Activated CD4-positive, alpha-beta T cell treated with anti-CD3 and anti-CD28 coated beads for 36 hours (primary cell): ENCODE measurements at places on chromosomes 7 and 10. TPM values are rescaled to one million over a fixed set of nuclear protein-coding genes. Genes with fewer than 3 reads are reported as not detected.

GRCh38 chr7:147363101-147363500, 1227.5 kb upstream of the C7orf33 start:
- H3K27me3 ChIP-seq = no peaks in the 10 kb centered on the region
- no peaks in the 10 kb centered on the region for H3K36me3 ChIP-seq
- no peak overlapping the region for H3K27ac ChIP-seq
- H3K4me3 ChIP-seq = no peak overlapping the region

GRCh38 chr10:91162495-91163268, 57.8 kb upstream of the PCGF5 start:
- peaks cover 33% of the 10 kb centered on the region for H3K4me1 ChIP-seq
- peaks cover 4% of the 10 kb centered on the region for H3K36me3 ChIP-seq
- peak; percentile 75 for DNase-seq
- peak overlapping the region; percentile 89 for H3K27ac ChIP-seq
- peak overlapping the region; percentile 81 for H3K4me3 ChIP-seq

GRCh38 chr10:102669206-102670064, 25.2 kb downstream of the TRIM8 start:
- no peaks in the 10 kb centered on the region for H3K36me3 ChIP-seq
- no peak for DNase-seq
- H3K27me3 ChIP-seq = no peaks in the 10 kb centered on the region

DNA sequence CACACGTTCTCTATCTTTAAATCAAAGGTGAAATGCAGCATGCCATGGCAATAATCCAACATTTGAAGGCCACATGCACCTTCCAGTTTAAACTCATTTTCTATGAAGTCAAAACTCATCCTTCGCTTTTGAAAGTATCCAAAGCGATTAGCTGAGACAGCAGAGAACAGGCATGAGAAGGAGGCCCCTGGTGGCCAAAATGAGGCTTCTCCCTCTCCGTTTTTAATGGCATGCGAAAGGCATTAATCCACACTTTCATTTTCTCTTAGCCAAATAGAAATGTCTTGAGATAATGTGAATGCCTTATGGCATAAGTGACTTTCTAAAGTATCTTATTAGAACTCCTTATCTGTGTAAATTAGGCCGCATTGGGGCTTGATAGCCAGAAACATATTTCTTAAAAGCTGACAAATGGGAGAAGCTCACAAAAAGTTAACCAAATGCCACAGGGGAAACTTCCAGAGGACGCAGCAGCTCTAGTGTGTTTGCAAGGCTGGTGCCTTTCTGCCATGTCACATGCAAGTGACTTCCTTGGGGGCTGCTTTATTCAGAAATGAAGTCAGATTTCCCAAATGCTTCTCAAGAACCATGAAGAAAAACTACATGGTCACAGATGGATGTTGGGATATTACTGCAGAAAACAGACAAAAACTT, 1189.6 kb downstream of the SORCS1 start:
- no peaks in the 10 kb centered on the region for H3K36me3 ChIP-seq
- H3K27me3 ChIP-seq = peaks cover 2% of the 10 kb centered on the region

Gene MMD2
- not detected for total RNA-seq
